ENCODE measurements at places on chromosomes 11 and 22.

GRCh38 chr22:30197389-30197788, 49.2 kb downstream of the LIF start:
- DNase-seq = no peak

GRCh38 chr22:37204045-37204655, 8.1 kb downstream of the SSTR3 start:
- no peak for DNase-seq

- DNase-seq = no peak
These were observed 20.3 kb downstream of the AP2A2 start for GRCh38 chr11:945986-946385.

DNA sequence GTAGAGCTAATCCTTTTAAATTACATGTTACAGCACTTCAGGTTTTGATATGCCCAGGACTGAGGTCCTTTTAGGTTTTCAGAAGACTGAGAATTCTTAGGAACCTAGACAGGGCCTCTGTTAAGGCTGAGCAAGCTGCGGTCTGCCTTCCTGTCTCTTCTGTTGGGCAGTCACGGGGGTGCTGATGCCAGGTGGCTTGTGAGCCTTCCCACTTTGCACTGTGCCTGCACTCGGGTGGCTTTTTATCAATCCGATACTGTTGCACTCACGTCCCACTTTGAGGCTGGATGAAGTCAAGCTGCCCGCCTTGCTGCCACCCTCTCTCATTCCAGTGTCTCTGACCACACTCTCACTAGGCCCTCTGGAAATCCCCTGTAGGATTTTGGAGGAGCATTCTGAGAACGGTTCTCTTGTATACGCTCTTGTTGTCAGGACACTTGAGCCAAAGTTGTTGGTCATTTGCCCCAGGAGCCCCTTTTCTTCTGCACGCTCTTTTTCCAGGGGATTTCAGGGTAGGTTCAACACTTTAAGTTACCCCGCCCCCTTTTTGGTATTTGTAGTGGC, 141.8 kb downstream of the TEAD1 start:
- no peak for DNase-seq

- no peak for DNase-seq
These were observed 113.5 kb upstream of the VPREB1 start for GRCh38 chr22:22130953-22131608.

DNA sequence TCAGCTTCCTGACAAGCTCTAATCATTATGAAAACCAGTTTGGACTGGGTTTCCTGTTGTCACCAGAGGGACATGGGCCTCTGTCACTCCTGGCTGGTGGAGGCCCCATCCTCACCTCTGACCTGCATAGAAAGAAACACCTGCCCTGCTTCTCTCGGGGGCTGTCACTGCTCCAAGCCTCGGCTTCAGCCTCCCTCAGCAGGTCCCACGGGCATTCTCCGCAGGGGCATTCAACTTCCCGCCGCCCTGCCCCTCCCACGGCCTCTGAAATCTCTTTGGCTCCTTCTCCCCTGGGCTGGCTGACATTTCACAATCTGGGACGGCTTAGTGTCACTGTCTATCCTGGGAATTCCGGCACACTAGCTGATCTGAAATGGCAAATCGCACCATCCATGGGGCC, 257.9 kb downstream of the CTTN start:
- DNase-seq = no peak

DNA sequence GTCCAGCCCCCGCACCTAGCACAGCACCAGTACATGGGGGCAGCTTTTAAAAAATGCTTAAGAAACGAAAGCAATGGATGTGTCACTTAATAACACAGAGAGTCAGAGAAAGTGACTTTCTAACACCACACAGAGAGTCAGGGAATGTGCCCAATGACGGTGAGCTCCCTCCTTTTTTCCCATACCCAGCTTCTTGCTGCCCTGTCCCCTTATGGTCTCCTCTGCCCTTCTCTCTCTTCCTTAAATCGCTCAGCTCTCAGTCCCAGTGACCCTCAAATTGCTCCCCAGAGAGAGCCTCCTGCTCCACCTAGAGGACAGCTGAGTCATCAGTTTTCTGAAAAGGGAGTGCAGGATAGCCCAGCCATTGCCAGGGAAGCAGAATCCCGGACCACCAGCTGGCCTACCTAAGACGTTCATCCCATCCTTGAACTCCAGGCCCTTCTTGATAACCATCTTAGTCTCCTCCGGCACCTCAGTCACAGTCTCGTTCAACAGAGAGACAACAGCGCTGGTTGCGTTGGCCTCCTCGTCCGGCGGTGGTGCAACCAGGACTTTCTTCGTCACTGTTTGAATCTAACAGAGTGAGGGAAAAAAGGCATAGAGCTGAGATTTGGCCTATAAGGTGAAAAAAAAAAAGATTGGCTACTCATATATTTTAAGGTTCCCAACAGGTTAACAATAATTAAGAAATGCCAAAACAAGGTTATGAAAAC, 113.5 kb downstream of the SLC1A2 start:
- no peak for DNase-seq

DNA sequence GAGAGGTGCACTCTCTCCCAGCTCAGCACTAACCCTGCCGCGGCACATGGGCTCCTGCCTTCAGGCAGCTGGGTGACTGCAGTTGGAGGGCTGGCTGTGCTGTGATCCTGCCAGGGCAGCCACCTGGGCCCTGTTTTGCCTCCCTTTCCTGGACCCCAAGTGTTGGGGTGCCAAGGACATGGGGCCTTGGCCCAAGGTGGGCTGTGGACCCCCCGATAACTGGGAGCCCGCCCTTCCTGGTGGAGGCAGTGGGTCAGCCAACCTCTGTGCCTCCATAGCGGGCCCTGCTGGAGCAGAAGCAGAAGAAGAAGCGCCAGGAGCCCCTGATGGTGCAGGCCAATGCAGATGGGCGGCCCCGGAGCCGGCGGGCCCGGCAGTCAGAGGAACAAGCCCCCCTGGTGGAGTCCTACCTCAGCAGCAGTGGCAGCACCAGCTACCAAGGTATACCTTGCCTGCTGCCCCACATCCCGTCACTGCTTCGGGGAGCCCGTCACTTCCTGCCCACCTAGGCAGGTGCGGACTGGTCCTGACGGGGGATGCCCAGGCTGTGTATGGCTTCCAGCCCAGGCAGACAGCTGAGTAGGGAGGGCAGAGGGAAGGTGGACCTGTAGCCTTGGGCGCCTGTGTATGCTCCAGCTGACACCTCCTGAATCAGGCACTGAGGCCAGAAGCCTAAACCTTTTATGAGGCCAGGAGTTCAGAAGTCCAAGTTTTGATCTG, 8.9 kb downstream of the TUB start:
- DNase-seq = no peak

DNA sequence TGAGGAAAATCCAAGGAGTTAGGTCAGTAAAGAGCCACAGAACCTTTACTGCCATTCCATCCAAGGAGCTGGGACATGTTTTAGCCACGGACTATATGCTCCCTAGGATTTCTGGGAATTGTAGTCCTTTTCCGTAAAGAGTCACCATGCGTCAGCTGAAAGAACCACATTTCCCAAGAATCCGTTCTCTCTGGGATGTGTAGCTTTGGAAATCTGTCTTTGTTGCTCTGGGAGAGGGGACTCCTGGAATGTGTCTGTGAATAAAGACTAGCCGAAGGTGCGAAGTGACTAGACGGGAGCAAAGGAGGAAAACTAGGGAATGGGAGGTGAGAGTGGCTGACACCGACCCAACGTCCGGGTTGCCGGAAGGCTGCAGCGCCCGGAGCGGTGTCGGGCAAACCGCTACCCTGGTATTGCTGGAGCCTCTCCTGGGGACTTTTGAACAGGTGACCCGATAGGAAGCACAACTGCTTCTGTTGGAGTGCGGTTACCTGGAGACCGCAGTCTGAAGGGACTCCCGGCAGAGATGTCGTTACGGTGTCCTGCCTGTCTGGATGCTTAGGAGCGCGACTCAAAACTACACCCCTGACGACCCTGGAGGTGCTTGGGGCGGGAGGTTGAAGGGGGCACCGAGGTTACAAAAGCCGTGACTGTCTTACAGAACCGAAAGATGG, at the start of gene IFTAP:
TSS of gene IFTAP (plus strand) at position 187 of the 674 bp plus-strand sequence. CDS start 15,602 bp downstream, outside the sequence.
- DNase-seq = peak; percentile 79

DNA sequence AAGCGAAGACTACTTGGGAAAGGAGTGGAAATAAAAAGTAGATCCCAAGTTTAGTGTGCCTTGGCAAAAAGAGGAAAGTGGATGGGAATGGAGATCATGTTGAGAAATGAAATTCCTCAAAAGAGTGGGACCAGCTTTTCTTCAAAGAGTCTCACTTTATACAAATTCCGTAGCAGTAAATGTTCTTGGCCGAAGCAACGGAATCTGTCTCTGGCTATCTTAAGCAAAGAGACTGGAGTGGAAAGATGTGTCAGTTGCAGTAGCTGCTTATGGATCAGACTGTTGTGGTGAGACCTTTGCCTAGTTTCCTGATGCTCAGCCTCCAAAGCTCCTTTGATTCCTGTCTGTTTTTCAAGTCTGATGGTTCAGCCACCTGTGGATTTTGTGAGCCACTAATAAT, 73.6 kb downstream of the CSTPP1 start:
- DNase-seq = no peak

DNA sequence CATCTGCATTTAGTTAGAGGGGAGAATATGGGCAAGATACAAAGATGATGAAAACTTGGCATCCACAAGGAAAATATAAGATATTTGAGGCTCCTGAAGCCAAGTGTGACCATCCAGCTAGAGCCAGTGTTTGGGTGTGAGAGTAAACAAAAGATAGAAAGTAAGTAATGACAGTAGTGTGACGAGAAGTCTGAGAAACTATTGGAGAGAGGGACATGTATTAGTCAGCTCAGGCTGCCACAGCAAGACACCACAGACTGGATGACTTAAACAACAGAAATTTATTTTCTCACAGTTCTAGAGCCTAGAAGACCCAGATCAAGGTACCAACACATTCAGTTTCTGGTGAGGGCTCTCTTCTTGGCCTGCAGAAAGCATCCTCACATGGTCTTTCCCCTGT, 6.4 kb upstream of the CCKBR start:
- DNase-seq = no peak

- DNase-seq = no peak
These were observed 11.3 kb upstream of the SESN3 start for GRCh38 chr11:95242091-95242844.

- no peak for DNase-seq
These were observed 14.8 kb downstream of the EXT2 start for GRCh38 chr11:44110231-44110679.

DNA sequence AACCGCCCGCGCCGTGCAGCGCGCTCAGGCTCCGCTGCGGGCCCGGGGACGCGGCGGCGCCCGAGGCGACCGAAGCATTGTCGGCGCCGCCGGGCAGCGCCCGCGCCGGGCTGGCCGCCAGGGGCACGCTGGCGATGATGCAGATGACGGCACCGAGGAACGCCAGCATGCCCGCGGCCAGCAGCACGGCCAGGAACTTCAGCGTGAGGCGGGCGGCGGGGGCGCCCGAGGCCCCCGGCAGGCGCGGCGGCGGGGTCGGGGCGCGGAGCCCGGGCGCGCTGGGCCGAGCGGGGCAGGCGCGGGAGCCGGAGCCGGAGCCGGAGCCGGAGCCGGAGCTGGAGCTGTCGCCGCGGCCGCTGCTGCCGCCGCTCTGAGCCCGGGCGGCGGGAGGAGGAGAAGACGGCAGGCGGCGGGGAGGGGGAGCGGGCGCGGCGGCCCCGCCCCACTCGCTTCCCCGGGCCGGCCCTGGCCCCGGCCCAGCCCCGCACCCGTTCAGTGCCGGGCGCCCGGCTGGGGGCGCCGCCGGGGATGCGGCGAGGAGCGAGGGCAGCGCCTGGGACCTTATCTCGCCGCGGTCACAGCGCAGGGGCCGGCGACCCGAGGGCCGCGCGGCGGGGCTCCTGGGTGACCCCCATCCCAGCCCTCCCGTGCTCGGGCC, at the start of gene NPTXR:
TSS of gene NPTXR (minus strand) at position 372 of the 658 bp plus-strand sequence.
- peak; percentile 51 for DNase-seq

- DNase-seq = no peak
These were observed 48.2 kb downstream of the MAPK1 start for GRCh38 chr22:21819183-21819770.

DNA sequence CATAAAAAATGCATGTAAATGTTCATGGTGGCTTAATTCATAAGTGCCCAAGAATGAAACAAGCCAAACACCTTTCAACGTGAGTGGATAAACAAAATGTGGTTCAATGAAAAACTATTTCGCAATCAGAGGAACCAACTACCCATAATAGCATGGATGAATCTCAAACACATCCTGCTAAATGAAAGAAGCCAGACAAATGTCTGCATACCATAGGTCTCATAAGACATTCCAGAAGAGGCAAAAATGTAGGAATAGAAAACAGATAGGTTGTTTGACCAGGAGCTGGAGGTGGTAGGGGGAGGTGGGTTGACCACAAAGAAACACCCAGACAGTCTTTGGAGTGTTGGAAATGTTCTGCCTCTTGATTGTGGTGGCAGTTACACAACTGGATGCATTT, 13.2 kb upstream of the OSBPL5 start:
- no peak for DNase-seq

GRCh38 chr11:99973993-99974392, 713.1 kb upstream of the ARHGAP42 start:
- DNase-seq = no peak

DNA sequence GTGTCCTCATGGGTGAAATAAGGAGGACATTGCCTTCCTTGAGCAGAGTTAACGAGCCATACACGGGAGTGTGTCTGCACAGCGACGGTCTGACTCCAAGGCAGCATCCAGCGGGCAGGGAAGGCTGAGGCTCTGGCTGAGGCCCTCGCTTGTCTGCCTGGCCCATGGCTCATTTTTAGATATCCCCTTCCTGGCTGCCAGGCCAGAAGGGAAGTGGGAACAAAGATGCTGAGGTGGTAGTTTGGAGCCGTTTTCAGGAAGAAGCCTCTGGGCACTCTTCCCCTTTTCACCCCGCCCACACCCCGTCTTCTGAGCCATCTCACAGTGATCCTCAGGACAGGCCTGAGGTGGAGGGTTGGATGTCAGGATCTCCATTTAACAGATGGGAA, 3.0 kb upstream of the SLCO2B1 start:
- no peak for DNase-seq

- peak; percentile 68 for DNase-seq
These were observed 469.8 kb upstream of the KIRREL3 start for GRCh38 chr11:127470306-127470884.

DNA sequence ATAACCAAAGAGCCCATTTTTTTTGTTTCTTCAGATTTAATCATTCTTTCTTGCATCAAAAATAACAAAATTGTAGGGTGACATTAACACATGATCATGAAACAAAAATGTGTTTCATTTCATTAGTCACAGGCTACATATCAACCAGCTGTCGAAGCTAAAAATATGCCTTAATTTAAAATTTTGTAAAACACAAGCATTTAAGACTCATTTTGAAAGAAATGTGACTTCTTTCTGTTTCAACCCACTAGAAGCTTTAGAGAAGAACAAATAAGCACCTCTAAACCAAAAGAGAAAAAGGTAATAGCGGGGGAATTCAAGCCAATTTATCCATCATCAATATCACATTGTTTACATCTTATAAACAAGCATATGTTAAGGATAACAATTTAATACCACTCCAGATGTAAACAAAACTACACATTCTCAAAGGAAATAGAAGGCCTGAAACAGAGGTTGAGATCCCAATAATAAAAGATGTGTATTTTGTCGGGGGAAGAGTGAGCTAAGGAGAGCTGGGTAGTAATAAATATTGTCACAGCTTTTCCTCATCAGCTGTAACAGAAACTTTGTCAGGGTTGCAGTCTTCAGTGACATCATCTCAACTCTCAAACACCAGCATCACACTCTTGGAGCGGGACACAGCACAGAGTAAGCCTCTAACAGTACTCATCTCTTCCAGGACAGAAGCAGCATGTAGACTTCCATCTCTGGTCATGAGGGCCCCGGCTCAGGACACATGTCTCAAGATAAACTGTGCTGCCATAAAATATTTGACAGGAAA, 42.0 kb downstream of the ALG9 start:
- no peak for DNase-seq

GRCh38 chr22:49749885-49750510, 77.7 kb downstream of the BRD1 start:
- DNase-seq = no peak
